ENCODE measurements at places on chromosomes 3 and 15. TPM values are rescaled to one million over a fixed set of nuclear protein-coding genes. Genes with fewer than 3 reads are reported as not detected.

GRCh38 chr3:50324351-50325112 lies 2.0 kb upstream of the HYAL2 start:
- DNase-seq = peak; percentile 63

DNA sequence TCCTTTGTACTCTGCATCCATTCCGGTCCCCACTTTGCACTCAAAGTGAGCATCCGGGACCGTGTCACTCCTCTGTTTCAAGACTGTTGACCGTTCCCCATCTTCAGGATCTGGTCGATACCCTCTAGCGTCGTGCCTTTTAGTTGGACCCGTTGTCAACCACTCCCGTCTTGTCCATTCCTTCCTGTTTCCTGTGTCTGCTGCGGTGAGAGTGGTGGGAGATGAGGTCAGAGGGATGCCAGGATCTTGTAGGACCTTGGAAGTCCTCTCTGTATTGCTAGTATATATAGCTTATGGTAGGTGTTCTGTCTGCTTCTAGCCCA lies 624 bp downstream of the BRK1 start:
- DNase-seq = peak; percentile 47

The ZMYND10 gene
- total RNA-seq = 0.62 TPM

The SNRPN gene
- total RNA-seq = 73.6 TPM

- DNase-seq = no peak
These were observed 61.8 kb downstream of the PCCB start for GRCh38 chr3:136311968-136312367.

DNA sequence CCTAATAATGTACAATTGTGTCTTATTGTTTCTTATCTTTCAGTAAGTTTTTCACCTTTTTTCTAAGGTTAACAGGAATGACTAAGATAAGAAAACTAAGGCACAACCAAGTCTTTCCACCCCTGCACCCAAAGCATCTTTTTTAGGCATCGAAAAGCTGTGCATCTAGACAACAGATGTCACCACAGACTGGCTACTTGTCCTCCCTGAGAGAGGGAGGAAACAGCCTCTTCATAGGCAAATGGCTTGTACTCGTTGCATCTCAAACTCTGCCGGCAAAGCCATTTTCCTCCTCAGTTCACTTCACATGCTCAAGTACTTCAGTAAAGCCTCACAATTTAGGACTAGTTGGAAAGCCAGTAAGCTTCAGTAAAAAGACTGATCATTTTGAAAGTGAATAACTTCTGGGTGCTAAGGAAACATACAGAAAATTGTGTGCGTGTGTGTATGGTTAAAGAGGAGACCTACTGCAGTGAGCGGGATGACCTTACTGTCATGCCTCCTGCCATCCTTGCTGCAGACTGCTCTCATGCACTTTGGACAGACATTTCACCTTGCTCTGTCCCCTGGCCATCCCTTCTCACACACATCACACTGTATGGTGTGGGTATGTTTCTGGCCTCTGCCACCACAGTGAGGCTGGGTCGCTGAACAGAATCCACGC lies 36.5 kb upstream of the HACD2 start:
- DNase-seq = no peak

GRCh38 chr3:187773233-187774184 lies 28.2 kb upstream of the BCL6 start:
- DNase-seq = no peak

The TGM5 gene
- 0.14 TPM for total RNA-seq

The CFAP91 gene
- 2.2 TPM for total RNA-seq

DNA sequence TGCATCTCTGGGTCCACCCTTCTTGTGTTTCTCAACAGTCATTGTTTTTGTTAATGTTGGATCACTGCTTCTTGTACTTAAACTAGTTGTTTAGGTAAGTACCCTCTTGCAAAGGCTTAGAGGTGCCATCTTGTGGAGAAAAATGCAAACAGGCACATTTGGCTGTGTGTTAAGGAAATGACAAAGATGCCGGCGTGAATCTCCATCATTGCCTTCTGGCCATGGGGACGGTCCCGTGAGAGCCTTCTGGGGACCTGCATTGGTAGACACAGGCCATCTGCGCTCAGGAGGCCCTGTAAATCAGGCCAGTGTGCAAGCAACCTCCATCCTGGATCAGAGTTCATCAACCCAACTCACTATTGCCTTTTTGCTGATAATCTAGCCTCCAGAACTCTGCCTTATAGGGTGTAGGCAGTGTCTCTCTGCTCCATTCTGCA lies 158.6 kb upstream of the NR2E3 start:
- peak; percentile 62 for DNase-seq

The AADACL2 gene
- not detected for total RNA-seq

GRCh38 chr15:78012643-78013077 lies 64.9 kb downstream of the TBC1D2B start:
- no peak for DNase-seq

The PEAK1 gene
- 8.2 TPM for total RNA-seq

DNA sequence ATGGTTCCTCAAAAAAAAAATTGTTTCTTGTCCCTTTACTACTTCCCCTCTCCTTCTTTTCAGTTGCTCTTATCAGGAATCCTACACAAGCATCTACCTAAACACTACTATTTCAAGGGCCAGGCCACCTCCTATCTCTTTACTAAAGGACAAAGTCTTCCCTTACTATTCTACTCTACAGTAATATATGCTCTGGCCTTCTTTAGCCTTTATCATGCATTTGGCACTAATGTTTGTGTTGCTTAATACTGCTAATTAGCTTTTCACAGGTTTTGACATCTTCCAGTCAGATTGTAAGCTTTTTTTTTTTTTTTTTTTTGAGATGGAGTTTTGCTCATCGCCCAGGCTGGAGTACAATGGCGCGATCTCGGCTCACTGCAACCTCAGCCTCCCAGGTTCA lies 5.3 kb downstream of the CEP19 start:
- DNase-seq = no peak

The NME9 gene
- not detected for total RNA-seq

DNA sequence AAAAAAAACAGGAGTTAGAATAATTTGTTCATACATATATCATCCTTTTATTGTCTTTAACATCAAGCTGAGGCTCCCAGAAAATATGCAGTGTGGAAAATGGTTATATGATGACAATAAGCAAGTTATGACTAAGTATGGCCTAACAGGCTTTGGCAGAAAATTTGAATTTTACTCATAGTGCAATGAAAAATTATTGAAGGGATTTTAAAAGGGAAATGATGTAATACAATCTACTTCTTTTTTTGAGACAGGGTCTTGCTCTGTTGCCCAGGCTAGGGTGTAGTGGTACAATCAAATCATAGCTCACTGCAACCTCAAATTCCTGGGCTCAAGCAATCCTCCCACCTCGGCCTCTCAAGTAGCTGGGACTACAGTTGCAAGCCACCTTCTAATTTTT lies 78.7 kb downstream of the FAIM start:
- DNase-seq = no peak

DNA sequence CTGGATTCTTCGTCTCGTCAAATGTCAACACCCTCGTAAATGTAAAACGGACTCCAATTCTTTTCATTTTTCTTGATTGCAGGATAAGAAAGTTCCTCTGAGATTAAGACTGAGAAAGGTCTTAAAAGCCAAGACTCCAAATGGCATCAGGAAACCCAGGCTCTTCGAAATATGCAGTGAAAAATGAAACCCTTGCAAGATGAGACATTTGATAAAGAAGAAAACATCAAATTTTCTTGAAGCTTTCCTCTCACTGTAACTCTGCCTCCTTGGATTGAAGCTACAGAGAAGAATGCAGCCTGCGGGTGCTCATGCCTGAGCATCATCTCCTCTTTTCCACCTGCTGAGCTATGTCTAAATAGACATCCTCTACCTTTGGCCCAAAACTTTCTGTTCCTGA lies 342.4 kb upstream of the THBS1 start:
- DNase-seq = no peak

GRCh38 chr3:191381303-191381702 lies 51.0 kb upstream of the UTS2B start:
- no peak for DNase-seq

GRCh38 chr15:55774113-55774970 lies 31.4 kb upstream of the PRTG start:
- peak; percentile 32 for DNase-seq

DNA sequence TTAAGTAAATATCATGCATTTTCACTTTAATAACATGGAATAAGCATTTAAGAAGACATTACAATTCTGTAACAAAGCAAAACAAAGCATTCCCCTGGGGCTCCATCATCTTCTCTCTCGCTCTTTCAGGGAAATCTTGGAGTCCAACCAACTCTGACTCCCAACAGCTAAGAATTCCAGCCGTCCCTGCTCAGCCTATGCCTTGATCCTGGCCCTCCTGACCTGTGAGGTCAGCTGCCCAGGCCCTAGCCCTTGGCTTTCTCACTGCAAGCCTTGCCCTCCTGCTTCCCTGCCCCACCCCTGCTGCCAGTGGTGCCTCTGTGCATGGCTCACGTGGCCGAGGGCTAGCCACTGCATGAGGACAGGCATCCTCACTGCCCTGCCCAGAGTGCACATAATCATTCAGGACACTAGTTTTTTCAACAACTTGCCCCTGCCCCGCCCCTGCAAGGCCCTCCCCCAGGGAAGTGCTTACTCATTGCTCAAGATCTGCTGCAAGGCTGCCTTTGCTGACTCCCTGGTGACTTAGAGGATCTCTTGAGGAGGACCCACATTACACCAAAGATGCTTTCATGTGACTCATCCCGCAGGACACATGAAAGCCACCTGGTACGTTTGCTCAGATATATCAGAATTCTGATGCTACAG lies 37.6 kb downstream of the MTMR10 start:
- DNase-seq = peak; percentile 91

DNA sequence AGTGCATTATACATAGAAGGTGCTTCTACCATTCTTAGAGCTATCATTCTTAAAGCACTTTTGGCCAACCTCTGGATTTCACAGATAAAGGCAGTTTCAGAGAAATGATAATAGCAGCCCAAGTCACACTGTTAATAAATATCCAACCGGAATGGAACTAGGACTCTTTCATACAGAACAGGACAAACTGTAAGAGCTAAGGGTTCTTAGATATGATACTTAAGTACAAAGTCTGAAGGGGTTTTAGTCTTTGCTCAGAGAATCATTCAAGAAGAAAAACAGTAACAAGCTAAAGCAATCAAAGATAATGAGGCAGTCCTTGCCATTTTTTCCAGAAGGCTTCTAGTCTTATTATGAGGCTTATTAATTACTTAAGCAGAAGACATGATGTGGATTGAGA lies 239.0 kb downstream of the ERC2 start:
- no peak for DNase-seq

DNA sequence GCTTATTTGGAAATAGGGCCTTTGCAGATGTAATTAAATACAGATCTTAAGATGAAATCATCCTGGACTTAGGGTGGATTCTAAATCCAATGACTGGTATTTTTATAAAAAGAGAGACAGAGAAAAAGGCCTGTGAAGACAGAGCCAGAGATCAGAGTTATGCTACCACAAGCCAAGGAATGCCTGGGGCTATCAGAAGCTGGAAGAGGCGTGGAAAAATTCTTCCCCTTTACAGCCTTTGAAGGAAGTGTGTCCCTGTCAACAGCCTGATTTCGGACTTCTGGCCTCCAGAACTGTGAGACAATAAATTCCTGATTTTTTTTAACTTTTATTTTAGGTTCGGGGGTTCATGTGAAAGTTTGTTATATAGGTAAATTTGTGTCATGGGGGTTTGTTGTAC lies 154.1 kb upstream of the CADPS start:
- no peak for DNase-seq

- DNase-seq = peak; percentile 14
These were observed 28.2 kb downstream of the NEK4 start for GRCh38 chr3:52742418-52743041.

The FBXO22 gene
- 57.2 TPM for total RNA-seq

- DNase-seq = no peak
These were observed 36.3 kb downstream of the APBA2 start for GRCh38 chr15:28921919-28922706.

GRCh38 chr15:31402511-31403056 lies 75.9 kb downstream of the KLF13 start:
- DNase-seq = no peak

GRCh38 chr3:98800401-98800800 lies 37.3 kb downstream of the ST3GAL6 start:
- no peak for DNase-seq

GRCh38 chr3:127215714-127216414 lies 22.9 kb downstream of the PRR23E start:
- DNase-seq = no peak

GRCh38 chr3:6622260-6622659 lies 238.7 kb upstream of the GRM7 start:
- DNase-seq = no peak

The SERPINI2 gene
- total RNA-seq = not detected

DNA sequence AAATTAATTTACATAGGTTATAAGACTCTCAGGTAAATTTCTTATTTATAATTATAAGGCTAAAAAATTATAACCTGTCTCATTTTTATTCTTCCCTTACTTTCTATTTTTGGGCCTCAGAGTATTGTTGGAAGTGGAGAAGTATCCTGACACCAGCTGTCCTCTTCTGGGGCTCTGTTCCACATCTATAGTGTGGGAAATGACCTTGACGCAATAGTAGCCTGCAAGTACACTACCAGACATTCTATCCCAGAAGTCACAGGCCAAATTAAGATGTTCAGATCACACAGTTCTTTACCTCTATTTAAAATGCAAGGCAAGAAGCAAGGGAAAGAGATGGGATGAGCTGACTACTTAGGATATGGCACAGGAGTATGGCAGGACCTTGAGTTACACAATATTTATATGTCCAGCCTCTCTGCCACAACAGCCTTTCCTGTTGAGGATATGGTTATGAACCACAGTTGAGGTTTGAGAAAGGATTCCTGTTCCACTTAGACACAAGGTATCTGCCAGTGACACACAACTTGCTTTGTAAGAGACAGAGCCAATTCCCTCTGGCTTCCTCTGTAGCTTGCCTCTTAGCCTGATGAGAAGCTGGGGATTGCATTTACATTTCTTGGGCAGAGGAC lies 158.0 kb upstream of the IL12A start:
- DNase-seq = no peak

The OR5K4 gene
- not detected for total RNA-seq

GRCh38 chr3:150995510-150995909 lies 23.0 kb upstream of the CLRN1 start:
- no peak for DNase-seq

The TMC3 gene
- not detected for total RNA-seq

The TPRG1 gene
- total RNA-seq = 5.4 TPM

GRCh38 chr3:138434875-138435772 lies 708 bp downstream of the ESYT3 start:
- no peak for DNase-seq

GRCh38 chr3:13821126-13821525 lies 58.7 kb downstream of the WNT7A start:
- no peak for DNase-seq

DNA sequence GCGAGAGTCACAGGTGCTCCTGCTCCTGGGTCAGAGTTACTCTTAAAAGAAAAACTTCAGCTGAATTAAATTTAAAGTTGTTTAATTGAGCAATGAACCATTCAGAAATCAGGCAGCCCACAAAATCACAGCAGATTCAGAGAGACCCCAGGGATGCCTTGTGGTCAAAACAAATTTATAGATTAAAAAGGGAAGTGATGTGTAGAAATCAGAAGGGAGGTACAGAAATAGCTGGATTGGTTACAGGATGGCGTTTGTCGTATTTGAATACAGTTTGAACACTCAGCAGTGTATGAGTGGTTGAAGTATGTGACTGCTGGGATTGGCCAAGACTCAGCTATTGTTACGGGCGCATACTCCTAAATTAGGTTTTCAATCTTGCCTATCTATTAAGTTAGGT lies 58.6 kb downstream of the UACA start:
- DNase-seq = no peak

Data from A172 (cell line).